CD4-positive, alpha-beta T cell treated with Interleukin-12 subunit alpha and Interleukin-12 subunit beta, for 1 hour (primary cell): ENCODE measurements at places on chromosomes 2 and 18.

DNA sequence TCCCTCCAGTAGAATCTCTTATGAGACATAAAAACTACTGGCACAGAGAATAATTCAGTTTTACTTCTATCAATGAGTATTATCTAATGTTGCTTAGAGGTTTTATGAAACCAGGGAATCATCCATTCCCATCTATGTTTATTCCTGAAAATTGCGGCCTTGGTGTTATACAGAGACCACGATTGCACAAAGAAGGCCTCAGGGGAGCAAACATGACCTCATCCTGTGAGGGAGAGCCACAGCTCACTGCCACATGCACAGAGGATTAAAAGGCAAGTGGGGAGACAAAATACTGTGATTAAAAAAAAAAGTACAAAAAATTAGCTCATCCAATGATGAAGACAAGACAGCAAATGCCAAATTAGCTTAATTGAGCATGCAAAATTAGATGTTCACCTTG is 111.8 kb upstream of the SLC35G4 start:
- no peak for DNase-seq

DNA sequence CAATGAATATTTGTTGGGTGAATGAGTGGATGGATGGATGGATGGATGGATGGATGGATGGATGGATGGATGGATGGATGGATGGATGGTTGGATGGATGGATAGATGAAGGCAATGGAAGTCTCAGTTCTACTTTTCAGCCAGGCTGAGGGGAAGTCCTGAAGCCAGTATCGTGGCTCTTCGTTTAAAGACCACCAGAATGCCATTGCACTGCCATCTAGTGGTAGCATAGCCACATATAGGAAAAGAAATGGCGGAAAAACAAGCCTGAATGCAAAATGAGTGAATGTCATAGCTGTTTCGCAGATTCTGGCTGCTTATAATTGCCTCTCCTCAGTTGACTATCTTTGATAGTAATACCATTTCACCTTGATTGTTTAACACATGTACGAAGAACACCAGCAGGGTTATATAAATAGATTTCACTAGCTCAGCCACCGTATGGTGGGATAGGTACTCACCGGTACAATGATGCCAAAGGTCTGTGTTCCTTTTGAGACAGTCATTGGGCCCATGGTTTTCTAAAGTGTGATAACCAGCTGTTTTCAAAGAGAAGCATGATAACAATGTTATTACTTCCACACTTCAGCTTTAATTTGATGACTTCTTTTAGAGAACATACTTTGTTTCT is 62.3 kb upstream of the GREB1L start:
- DNase-seq, result peak; percentile 50

- peak; percentile 33 for DNase-seq
Observed at GRCh38 chr2:9473308-9473984, 905 bp upstream of the IAH1 start.

DNA sequence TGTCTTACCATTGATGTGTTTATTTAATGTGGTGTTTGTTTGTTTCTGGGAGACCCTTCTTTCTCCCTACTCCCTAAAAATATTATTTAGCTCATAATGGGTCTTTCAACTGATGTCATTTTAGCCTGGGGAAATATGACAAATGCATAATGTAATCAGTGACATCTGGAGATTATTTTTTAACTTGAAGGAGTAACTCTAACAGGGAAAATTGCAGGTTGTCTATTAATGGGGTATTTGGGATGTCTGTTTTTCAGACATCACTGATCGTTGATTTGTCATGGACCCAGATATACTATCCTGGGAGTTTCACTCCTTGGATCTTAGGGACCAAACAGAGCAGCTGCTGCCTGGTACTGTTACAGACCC is 230.4 kb downstream of the LOXHD1 start:
- no peak for DNase-seq

GRCh38 chr2:240624011-240624949 is 1.0 kb upstream of the GPR35 start:
- DNase-seq, result no peak

DNA sequence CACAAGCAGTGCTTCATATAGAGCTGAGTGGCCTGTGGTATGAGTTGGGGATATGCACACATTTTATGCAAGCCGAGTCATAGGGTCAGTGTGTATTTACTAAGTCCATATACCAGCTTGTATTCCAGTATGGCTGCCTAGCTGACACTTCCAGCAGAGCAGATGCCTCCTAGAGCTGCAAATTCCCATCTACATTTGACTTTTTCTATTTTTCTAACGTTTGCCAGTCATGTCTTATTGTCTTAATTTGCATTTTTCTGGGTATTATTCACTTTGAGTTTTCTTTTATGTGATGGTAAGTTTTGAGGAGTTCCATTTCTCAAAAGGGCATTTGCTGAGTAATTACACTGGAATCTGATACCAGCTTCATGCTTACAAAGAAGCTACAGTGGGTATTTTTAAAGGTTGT is 334.5 kb upstream of the CDH2 start:
- DNase-seq, result no peak

DNA sequence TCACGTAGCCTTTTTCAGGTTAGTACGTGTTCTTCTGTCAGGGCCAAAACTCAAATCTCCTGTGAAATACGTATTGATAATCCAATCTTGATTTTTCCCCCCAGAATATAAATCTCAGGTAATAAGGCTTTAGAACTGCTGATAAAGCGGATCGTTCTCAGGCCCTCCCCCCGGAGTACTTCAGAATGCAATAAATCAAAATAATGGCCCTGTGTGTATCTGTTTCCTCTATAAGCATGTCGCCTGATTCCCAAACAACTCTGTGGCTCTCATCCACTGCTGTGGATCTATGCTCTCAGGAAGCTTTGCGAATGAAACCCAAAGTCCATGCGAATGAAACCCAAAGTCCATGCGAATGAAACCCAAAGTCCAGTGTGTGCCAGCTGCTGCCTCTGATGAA is 49.4 kb downstream of the IMPA2 start:
- DNase-seq, result no peak

DNA sequence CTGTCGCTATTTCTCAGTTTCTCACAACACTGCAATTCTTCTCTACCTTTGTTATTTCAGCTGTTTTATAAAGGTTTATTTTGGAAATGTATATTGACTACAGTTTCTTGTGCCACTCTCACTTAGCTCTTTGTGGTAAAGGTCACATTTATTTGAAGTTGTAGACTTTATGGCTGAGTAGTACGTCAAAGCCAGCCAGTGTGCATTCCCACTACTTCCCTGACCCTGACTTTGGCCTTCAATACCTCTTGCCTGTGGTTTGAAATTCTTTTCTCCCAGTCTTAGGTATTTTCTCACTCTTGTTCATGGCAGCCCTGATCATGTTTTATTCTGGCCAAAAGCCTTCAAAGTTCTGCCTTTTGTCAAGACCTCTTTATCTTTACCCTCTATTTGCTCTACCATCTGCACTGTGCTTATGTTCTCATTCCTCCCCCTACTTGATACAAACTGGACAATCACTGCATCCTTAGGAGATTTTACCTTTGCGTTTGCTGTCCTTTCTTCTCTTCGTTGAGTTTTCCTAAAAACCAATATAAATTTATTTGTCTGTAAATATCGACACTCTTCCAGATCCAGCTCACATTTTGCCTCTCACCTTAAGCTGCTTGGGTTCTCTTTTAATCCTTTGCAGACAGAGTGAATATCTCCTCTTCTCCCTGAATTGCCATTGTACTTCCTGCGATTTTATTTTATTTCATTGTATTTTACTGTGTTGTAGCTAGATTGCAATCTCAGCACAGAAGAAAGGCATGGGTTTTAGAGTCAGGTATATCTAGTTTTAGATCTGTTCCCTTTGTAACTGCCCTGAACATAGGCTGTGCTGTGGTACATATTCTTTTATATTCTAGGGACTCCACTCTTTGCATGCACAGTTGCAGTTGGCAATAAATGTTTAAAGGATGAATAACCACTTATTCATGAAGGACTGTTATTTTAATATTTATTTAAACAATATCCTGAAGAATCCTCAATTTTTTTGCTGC is 31.2 kb downstream of the GULP1 start:
- no peak for DNase-seq

DNA sequence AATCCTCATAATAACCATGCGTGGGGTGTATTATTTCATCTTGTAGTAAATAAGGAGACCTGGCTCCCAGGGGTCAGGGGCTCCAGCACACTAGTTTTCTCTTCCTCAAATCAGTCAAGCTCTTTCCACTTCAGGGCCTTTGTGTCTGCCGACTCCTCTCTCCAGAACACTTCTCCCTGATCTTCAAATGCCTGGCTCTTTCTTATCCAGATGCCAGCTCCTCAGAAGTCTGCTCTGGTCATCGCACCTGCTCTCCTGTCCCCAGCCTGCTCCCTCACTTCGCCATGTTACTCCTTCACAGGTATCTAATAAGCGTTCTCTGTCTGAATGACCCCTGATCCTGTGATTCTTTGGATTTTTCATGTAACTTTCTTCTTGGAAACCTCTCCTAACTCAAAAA is 62.0 kb downstream of the GYPC start:
- no peak for DNase-seq

GRCh38 chr2:232000439-232000838 is 38.9 kb downstream of the DIS3L2 start:
- no peak for DNase-seq

GRCh38 chr18:49064889-49065288 is 114.1 kb upstream of the SMAD7 start:
- DNase-seq, result no peak

DNA sequence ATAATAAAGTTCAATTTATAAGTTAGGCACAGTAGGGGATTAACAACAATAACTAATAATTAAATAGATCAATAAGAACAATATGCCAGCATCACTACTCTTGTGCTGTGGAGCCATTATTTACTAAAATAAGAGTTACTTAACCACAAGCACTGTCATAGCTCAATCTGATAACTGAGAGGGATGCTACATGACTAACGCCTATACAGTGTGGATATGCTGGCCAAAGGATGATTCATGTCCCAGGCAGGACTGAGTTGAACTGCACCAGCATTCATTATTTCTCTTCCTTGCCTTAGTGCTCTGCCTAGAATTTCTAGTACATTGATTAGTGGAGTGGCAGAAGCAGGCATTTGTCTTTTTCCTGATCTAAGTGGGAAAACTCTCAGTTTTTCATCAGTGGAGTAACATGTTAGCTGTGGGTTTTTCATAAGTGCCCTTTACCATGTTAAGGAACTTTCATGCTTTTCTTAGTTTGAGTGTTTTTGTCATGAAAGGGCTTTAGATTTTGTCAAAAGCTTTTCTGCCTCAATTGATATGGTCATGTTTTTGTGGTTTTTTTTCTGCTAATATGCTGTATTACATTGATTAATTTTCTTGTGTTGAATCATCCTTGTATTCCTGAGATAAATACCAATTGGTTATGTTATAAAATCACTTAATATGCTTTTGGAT is 21.7 kb downstream of the KIAA1328 start:
- no peak for DNase-seq

- DNase-seq, result no peak
Observed at GRCh38 chr2:19866771-19867170, 35.0 kb downstream of the TTC32 start.

- no peak for DNase-seq
Observed at GRCh38 chr2:130351711-130352110, 4.1 kb upstream of the PTPN18 start.

- no peak for DNase-seq
Observed at GRCh38 chr2:68980956-68981355, 6.5 kb downstream of the GKN1 start.

DNA sequence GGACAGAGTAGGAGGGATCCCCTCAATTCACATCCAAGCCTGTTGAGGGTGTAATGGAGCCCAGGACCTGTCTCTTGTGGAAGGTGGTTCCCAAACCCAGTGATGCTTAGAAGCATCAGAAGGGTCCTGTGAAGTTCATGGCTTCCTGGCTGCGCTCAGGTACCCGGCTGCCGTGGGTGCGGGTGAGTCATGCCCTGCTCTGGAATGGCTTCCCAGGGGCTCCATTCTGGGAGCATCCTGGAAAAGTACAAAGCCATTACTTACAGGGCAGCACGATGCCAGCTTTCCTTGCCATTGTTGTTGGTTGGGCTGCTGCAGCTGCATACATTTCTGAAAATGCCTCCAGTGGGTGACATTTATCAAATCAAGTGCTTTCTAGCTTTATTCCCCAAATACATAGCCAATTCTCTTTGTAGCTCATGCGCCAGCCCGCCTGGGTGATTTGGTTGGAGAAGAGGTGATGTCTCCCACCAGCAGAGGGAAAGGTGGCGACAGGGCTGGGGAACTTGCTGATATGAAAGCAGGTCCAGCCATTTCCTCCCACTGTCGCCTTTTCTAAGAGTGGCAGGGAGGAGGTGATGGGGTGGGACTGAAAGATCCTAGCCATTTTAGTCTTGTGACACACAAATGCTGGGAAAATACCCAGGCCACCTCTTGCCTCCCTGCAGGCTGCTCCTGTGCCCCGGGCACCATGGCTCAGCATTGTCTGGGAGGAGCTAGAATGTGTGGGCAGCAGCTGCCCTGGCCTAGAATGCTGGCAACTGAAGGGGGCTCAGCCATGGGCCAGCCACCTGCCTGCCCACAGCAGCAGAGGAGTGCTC is 65.9 kb upstream of the HPCAL1 start:
- no peak for DNase-seq

GRCh38 chr2:139742216-139743172 is 962.3 kb upstream of the NXPH2 start:
- no peak for DNase-seq

DNA sequence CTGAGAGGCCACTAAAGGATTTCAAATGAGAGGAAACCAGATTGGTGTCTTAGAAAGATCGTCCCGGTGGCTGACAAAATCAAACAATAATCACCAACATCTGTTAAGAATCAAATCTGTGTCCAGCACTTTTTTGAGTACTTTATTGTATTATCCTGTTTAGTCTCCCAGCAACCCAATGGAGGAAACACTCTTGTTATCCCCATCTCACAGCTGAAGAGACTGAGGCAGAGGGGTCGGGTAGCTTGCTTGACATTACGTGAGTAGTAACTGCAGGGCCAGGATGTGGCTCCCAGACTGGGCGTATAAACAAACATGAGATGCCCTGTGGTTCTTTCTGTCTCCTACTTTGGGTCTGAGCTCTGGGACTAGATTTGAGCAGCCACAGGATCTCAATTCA is 76.0 kb downstream of the KLHL29 start:
- no peak for DNase-seq

DNA sequence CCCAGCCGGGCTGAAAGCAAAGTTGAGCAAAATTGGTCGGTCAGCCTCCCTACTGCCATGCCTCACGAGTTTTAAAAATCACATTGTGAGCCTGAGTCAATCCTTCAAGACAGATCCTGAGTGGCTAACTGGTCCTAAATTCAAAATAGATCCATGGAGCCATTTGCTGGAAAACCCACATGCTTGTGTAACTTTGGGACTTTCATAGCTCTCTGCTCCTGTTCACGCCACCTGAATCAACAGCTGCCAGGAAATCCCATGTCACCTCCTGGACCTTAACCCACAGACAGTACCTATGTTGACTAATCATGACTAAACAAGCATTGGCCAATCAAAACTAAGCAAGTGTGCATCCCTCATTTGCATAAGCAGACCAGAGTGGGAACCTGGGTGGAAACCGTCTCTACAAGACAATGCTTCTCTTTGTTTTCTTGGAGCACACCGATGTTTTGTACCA is 42.8 kb upstream of the LDLRAD4 start:
- no peak for DNase-seq
